ENCODE measurements at places on chromosomes 3 and 15. TPM values are rescaled to one million over a fixed set of nuclear protein-coding genes. Genes with fewer than 3 reads are reported as not detected.

Gene CCR9
- total RNA-seq, result not detected

Gene ADGRG7
- not detected for total RNA-seq

Gene BUB1B
- total RNA-seq, result 30.2 TPM

Gene ASB14
- not detected for total RNA-seq

Gene SNAPC5
- 23.1 TPM for total RNA-seq

Gene MAPKAPK3
- total RNA-seq, result 25.7 TPM

Gene SLC28A1
- not detected for total RNA-seq

Gene OTOL1
- not detected for total RNA-seq

Gene APOD
- total RNA-seq, result 1.3 TPM

Gene PXYLP1
- total RNA-seq, result 1.6 TPM

Gene PRICKLE2
- total RNA-seq, result 13.3 TPM

Gene EIF4G1
- total RNA-seq, result 225 TPM

Gene SAMD7
- total RNA-seq, result not detected

Gene CACNA2D2
- not detected for total RNA-seq

Gene DCUN1D1
- 30.9 TPM for total RNA-seq

Gene NR2E3
- 0.15 TPM for total RNA-seq

Gene GP9
- total RNA-seq, result 0.32 TPM

Gene CA12
- total RNA-seq, result 0.65 TPM

Gene GUCA1C
- not detected for total RNA-seq

Gene PTPRG
- total RNA-seq, result 25.3 TPM

Gene STAG1
- total RNA-seq, result 30.9 TPM

Gene SCAMP5
- total RNA-seq, result 9.4 TPM

Gene ALS2CL
- 3.9 TPM for total RNA-seq

Gene VILL
- total RNA-seq, result 4.9 TPM

Gene DNAH12
- total RNA-seq, result not detected

Gene MFN1
- total RNA-seq, result 55.5 TPM

Gene POC1A
- 9.1 TPM for total RNA-seq

Gene PIGB
- 8.7 TPM for total RNA-seq

Gene IL5RA
- not detected for total RNA-seq

Gene CPEB1
- total RNA-seq, result not detected

Gene SLC15A2
- under 0.01 TPM for total RNA-seq

Gene TEX55
- total RNA-seq, result not detected

Gene CCDC39
- not detected for total RNA-seq

Gene KBTBD12
- total RNA-seq, result not detected

Gene CPN2
- total RNA-seq, result not detected

Gene SNTN
- not detected for total RNA-seq

Gene PRSS50
- total RNA-seq, result not detected

All from epithelial cell of umbilical artery (primary cell).